Esophagus squamous epithelium (tissue), 5 donors: ENCODE measurements at places on chromosomes 2 and 18. TPM values are rescaled to one million over a fixed set of nuclear protein-coding genes. Genes with fewer than 3 reads are reported as not detected.

The CCDC74B gene
- total RNA-seq = 0.31 TPM

- no peak for DNase-seq
- no peak overlapping the region for H3K4me3 ChIP-seq
- no peak overlapping the region for H3K27ac ChIP-seq
Measured at GRCh38 chr2:26916128-26916692, 54.2 kb upstream of the MAPRE3 start.

- peaks cover 3% of the 10 kb centered on the region for H3K4me1 ChIP-seq
- DNase-seq = no peak
- no peaks in the 10 kb centered on the region for H3K27me3 ChIP-seq
- H3K36me3 ChIP-seq = no peaks in the 10 kb centered on the region
- H3K27ac ChIP-seq = no peak overlapping the region
Measured at GRCh38 chr2:41907771-41908207, 140.0 kb upstream of the PKDCC start.

- no peak for DNase-seq
- peaks cover 25% of the 10 kb centered on the region for H3K4me1 ChIP-seq
- no peaks in the 10 kb centered on the region for H3K36me3 ChIP-seq
- peak overlapping the region; percentile 61 for H3K4me3 ChIP-seq
Measured at GRCh38 chr18:49560624-49561288, 1.1 kb upstream of the LIPG start.

The UGT1A8 gene
- total RNA-seq = 1.7 TPM

DNA sequence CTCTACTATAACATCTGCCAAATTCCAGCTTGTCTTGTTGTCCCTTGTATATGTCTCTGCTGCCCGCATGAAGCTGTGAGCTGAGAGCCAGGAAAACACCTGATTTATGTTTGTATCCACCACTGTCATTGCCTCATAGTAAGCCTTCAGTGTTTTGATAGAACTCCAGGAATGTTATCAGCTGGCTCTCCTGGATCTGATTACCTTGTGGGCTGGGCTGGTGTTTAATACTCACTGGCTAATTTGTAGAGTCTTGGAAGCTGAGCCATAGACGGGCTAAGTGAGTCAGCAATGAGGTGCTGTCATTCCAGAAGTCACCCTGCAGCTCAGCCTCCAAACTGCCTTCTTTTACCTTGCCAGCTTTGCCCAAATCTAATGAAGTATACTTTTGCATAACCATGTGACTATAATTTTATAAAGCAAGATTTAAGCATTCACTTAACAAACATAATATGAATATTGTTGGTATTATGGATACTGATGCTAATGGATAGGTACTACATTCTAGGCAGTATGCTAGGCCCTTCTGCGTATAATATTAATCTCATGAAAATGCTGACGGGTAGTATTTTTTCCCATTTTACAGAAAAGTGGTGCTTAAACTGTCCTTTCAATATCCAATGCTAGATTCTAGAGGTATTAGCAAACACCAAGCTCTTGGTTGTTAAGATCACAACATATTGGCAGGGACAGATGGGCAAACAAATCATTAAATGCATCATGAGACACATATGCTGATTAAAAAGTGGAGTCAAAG, 62.7 kb upstream of the GATA6 start:
- H3K4me1 ChIP-seq = no peaks in the 10 kb centered on the region
- no peak overlapping the region for H3K27ac ChIP-seq
- DNase-seq = no peak
- no peaks in the 10 kb centered on the region for H3K36me3 ChIP-seq
- no peak overlapping the region for H3K4me3 ChIP-seq

The ASXL3 gene
- 0.57 TPM for total RNA-seq

The CCNYL1 gene
- total RNA-seq = 16.2 TPM

- no peak for DNase-seq
- H3K4me3 ChIP-seq = no peak overlapping the region
- no peaks in the 10 kb centered on the region for H3K36me3 ChIP-seq
- H3K27ac ChIP-seq = no peak overlapping the region
- H3K4me1 ChIP-seq = no peaks in the 10 kb centered on the region
- H3K27me3 ChIP-seq = no peaks in the 10 kb centered on the region
Measured at GRCh38 chr18:55455938-55456337, 132.1 kb downstream of the TCF4 start.

DNA sequence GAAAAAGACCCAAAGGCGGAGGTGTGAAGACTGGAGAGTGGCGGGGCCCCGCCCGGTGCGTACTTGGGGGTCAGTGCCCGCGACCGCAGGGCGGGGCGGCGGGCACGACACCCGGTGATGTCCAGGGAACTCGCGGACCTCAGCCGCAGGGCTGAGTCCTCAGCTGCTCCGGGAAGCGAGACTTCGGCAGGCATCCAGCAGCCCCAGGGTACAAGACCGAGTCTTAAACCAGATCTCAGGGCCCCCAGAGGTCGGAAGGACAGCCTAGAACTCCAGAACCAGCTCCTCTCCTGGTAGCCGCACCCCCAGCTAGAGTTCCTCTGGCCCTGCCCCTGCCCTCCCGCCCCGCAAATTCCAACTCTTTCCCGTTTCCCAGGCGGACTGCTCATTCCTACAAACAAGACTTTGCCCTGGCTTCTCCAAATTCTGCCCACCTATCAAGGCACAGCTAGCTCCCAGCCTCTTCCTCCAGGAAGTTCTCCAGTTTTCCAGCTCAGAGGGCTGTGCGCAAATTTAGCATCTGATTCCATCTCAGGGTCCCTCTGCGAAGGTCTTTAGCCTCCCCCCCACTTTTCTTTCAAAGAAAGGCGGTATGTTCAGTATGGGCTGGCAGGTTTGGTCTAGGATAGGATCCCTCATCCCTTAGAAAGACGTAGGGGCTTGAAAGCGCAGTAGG, 26.0 kb upstream of the NOTO start:
- DNase-seq = no peak
- no peaks in the 10 kb centered on the region for H3K36me3 ChIP-seq
- peak overlapping the region; percentile 77 for H3K27ac ChIP-seq
- peaks cover 17% of the 10 kb centered on the region for H3K4me1 ChIP-seq
- peaks cover 81% of the 10 kb centered on the region for H3K27me3 ChIP-seq

The IL1R2 gene
- total RNA-seq = 24.1 TPM
